Tracheal epithelial cell (primary cell): ENCODE measurements at places on chromosomes 6 and 20. TPM values are rescaled to one million over a fixed set of nuclear protein-coding genes. Genes with fewer than 3 reads are reported as not detected.

Gene KHDC1L
- total RNA-seq, result not detected in 2 replicates

Gene PRIM2
- total RNA-seq, result 16.0 and 16.6 TPM in 2 replicates

Gene ADGRG6
- 21.7 and 40.1 TPM in 2 replicates for total RNA-seq

Gene MOCS1
- 2.3 and 5.8 TPM in 2 replicates for total RNA-seq

Gene HLA-DPA1
- 3.6 and 4.5 TPM in 2 replicates for total RNA-seq

Gene MBOAT1
- total RNA-seq, result 5.5 and 6.2 TPM in 2 replicates

Gene ELOVL2
- total RNA-seq, result under 0.01 TPM in 1 of 2 replicates, not detected in the other

Gene FAM83B
- 50.7 and 53.7 TPM in 2 replicates for total RNA-seq

Gene RNF144B
- total RNA-seq, result 110 and 127 TPM in 2 replicates

Gene TBXT
- total RNA-seq, result not detected in 2 replicates

Gene PRDM13
- total RNA-seq, result not detected in 2 replicates

Gene CLDN20
- not detected in 2 replicates for total RNA-seq

Gene MRAP2
- 0.21 and 0.96 TPM in 2 replicates for total RNA-seq
